Thoracic aorta (tissue), 2 donors: ENCODE measurements at places on chromosomes 12 and 14. TPM values are rescaled to one million over a fixed set of nuclear protein-coding genes. Genes with fewer than 3 reads are reported as not detected.

- H3K4me1 ChIP-seq: no peaks in the 10 kb centered on the region
- H3K4me3 ChIP-seq: no peak overlapping the region
- H3K27ac ChIP-seq: no peak overlapping the region
- no peak for DNase-seq
Observed at GRCh38 chr12:57576613-57577160, 14.3 kb upstream of the PIP4K2C start.

GRCh38 chr12:7319930-7320329 is 16.1 kb downstream of the ACSM4 start:
- no peak overlapping the region for H3K27ac ChIP-seq
- no peak for DNase-seq
- no peaks in the 10 kb centered on the region for H3K36me3 ChIP-seq
- no peaks in the 10 kb centered on the region for H3K4me1 ChIP-seq

- H3K4me3 ChIP-seq: peak overlapping the region; percentile 99
- no peak for DNase-seq
- peaks cover 23% of the 10 kb centered on the region for H3K36me3 ChIP-seq
- H3K27me3 ChIP-seq: no peaks in the 10 kb centered on the region
Observed at GRCh38 chr14:21023817-21024584, 860 bp downstream of the NDRG2 start.

The AMIGO2 gene
- total RNA-seq: 32.1 TPM

DNA sequence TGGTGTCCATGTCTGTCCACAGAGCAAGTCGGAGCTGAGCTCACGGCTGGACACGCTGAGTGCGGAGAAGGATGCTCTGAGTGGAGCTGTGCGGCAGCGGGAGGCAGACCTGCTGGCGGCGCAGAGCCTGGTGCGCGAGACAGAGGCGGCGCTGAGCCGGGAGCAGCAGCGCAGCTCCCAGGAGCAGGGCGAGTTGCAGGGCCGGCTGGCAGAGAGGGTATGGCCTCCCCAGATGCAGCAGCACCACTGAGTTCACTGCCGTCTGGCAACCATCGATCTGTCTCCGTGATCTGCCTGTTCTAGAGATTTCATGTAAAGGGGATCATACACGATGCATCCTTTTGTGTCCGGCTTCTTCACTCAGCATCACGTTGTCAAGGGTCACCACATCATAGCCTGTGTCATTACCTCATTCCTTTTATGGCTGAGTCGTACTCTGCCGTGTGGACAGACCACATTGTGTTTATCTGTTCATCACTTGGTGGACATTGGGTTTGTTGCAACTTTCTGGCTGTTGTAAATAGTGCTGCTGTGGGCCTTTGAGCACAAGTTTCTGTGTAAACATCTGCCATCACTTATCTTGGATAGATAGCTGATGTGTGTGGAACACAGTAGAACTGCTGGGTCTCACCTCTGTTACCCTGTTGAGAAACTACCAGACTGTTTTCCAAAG is 21.9 kb downstream of the HIP1R start:
- no peak for DNase-seq
- no peak overlapping the region for H3K4me3 ChIP-seq
- no peak overlapping the region for H3K27ac ChIP-seq
- no peaks in the 10 kb centered on the region for H3K27me3 ChIP-seq
- peaks cover 61% of the 10 kb centered on the region for H3K36me3 ChIP-seq

DNA sequence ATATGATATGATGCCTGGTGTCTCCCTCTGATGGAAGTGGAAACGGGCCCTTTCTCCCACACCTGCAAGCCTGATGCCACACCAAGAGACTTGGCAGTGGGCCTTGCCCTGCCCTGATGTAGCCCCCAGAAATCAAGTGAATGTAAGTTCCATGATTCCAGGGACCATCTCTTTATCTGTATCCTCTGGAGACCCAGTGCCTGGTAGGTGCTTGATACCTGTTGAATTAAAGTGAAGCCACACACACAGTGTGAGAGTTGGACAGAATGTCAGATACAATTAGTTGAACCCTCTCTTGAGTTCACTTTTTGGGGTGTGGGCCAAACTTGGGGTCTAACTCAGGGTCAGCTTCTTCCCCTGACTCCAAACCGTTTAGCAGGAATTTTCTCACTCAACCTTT is 4.8 kb upstream of the RAB35 start:
- H3K36me3 ChIP-seq: no peaks in the 10 kb centered on the region
- H3K27ac ChIP-seq: no peak overlapping the region
- no peak for DNase-seq
- no peak overlapping the region for H3K4me3 ChIP-seq
- no peaks in the 10 kb centered on the region for H3K27me3 ChIP-seq

GRCh38 chr12:74412606-74413230 is 124.9 kb upstream of the ATXN7L3B start:
- no peak for DNase-seq
- no peaks in the 10 kb centered on the region for H3K36me3 ChIP-seq
- H3K4me1 ChIP-seq: no peaks in the 10 kb centered on the region
- no peak overlapping the region for H3K27ac ChIP-seq

GRCh38 chr12:77133566-77133965 is 68.2 kb upstream of the E2F7 start:
- DNase-seq: no peak
- no peaks in the 10 kb centered on the region for H3K36me3 ChIP-seq
- H3K4me1 ChIP-seq: no peaks in the 10 kb centered on the region

DNA sequence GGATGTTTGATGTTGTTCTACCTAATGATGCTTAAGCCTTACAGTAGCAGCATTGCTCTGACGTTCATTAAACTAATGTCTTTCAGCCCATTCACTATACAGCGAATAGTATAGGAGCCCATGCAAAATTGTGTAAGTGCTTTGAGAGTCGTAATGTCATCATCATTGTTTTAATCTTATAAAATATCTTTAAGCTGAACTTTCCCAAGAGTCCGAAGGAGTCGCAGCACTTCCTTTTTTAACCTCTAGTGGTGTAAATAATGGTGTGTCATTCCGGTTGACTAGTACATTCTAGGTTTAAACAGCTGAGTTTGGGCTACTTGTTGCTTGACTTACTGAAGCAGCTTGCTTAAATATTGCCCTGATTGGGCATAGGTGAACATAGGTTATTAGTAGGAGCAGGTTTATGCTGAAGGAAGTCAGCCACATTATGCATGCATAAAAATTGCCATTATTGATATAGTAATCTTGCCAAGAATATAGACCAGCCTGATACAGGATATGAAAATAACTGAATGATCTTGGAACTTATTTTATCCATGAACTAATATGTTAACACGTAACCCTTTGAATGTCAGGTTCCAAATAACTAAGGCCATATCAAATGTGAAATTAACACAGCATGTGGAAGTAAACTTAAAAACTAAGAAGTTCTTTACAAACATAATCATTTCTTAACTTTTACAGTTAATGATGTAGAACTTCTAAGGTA is 2.6 kb downstream of the WNK1 start:
- peak overlapping the region; percentile 89 for H3K4me3 ChIP-seq
- no peaks in the 10 kb centered on the region for H3K36me3 ChIP-seq
- H3K27ac ChIP-seq: no peak overlapping the region
- H3K27me3 ChIP-seq: no peaks in the 10 kb centered on the region

The EXOC3L4 gene
- total RNA-seq: not detected

DNA sequence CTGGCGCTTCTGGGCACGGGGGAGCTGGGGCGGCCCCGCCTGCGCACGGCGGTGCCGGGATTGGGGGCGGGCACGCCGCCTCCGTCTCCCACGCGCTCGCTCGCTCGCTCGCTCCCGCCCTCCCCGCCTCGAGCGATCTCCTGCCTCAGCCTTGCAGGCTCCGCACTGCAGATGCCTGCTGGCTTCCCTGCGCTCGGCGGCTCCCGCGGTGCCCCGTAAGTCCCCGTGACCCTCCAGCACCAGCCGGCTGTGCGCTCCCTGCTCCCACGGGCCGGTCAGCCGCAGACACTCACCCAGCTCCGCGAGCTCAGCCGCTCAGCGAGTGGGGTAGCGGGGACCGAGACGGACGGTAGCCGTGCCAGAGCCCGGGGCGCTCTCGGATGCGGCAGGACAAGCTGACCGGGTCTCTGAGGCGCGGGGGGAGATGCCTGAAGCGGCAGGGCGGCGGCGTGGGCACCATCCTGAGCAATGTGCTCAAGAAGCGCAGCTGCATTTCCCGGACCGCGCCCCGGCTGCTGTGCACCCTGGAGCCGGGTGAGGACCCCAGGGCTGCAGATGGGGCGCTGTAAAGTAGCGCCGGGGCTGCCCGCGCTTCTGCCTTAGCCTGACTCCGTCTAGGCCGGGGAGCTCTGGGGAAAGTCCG is at the start of gene TBC1D30:
TBC1D30 (plus strand) TSS at position 148 of the 643 bp plus-strand sequence; CDS start at position 381, 233 bp downstream.
- peaks cover 24% of the 10 kb centered on the region for H3K4me1 ChIP-seq
- H3K27ac ChIP-seq: no peak within 1 kb of the TSS
- peaks cover 9% of the 10 kb centered on the region for H3K27me3 ChIP-seq
- DNase-seq: no peak

The NPAS3 gene
- 1.1 TPM for total RNA-seq

DNA sequence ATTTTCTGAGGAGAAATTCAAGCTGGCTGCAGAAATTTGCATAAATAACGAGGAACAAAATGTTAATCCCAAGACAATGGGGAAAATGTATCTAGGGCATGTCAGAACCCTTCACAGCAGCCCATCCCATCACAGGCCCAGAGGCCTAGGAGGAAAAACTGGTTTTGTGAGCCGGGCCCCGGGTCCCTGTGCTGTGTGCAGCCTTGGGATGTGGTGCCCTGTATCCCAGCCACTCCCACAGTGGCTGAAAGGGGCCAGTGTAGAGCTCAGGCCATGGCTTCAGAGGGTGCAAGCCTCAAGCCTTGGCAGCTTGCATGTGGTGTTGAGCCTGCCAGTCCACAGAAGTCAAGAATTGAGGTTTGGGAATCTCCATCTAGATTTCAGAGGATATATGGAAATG is 57.7 kb downstream of the NPAS3 start:
- H3K4me1 ChIP-seq: no peaks in the 10 kb centered on the region
- no peaks in the 10 kb centered on the region for H3K27me3 ChIP-seq
- H3K27ac ChIP-seq: no peak overlapping the region

DNA sequence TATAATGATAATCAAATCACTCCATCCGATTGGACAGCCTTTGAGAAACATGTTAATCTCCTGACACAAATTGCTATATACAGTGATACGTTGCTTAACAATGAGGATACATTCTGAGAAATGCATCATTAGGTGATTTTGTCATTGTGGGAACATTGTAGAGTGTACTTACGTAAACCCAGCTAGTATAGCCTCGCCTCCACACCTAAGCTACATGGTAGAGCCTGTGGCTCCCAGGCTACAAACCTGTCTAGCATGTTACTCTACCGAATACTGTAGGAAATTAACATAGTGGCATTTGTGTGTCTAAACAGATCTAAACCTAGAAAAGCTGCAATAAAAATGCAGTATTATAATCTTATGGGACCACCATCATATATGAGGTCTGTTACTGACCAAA is 128.6 kb upstream of the PWP1 start:
- no peak for DNase-seq
- no peak overlapping the region for H3K4me3 ChIP-seq
- H3K27ac ChIP-seq: no peak overlapping the region

DNA sequence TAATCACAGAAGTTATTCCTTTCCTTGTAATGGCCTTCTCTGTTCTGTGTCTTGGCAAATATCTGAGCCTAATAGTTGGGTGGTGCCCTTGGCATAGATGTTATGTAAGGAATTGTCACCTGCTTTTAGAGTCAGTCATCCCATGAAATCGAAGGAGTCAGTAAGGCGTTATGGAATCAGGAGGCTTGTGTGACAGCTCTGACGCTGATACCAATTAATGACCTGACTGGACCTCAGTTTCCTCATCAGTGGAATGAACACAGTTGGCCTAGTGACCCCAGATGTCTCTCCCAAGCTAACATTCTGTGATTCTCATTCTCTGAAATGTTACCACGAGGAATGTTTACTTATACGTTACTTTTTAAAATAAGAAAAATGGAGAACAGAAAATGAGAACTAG is 32.1 kb downstream of the TXNRD1 start:
- no peak overlapping the region for H3K4me3 ChIP-seq
- H3K4me1 ChIP-seq: no peaks in the 10 kb centered on the region
- no peak for DNase-seq
- no peak overlapping the region for H3K27ac ChIP-seq

DNA sequence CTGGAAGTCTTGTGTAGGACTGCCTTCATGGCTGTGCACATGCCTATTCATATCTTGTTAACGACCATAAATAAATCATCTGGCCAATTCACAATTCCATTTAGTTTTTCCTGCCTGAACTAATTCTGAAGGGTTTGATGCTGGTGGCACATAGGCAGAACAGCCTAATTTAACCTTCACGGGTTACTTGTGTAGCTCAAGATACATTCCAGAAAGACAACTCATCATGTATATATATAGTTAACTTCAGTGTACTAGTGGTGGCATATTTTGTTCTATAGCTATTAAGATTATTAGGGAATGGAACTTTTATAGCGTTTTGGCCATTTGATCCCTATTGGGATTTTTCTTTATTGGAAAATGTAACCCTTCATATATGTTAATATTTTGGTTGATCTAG is 31.4 kb downstream of the CFAP54 start:
- H3K27ac ChIP-seq: no peak overlapping the region
- DNase-seq: no peak
- no peaks in the 10 kb centered on the region for H3K36me3 ChIP-seq
- no peak overlapping the region for H3K4me3 ChIP-seq

DNA sequence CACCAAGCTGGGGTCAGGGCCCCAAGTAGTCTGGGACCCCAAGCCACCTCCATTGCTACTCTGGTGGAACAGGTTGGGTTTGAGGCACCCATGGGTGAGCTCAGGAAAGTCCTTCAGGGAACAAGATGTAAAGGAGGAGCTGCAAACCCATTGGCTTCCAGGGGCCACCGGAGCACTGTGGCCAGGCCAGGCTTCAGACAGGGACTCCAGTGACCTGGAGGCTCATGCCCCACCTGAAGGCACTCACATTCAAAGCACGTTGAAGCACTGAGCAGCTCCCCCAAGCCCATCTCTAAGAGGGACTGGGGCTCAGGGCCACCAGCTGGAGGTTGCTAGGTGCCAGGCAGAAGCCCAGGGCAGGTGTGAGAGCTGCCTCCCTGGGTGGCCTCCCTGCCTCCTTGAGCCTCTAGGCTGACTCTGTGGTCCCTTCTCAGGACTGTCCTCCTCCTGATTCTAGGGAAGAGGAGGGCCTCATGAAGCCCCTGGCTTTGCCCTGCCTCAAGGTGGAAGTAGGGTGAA is 49.1 kb downstream of the FAM222A start:
- no peaks in the 10 kb centered on the region for H3K27me3 ChIP-seq
- H3K27ac ChIP-seq: no peak overlapping the region
- no peak overlapping the region for H3K4me3 ChIP-seq
- DNase-seq: no peak

GRCh38 chr12:110256780-110257431 is 24.1 kb upstream of the ATP2A2 start:
- no peaks in the 10 kb centered on the region for H3K36me3 ChIP-seq
- no peak overlapping the region for H3K4me3 ChIP-seq
- H3K4me1 ChIP-seq: peaks cover 35% of the 10 kb centered on the region
- no peaks in the 10 kb centered on the region for H3K27me3 ChIP-seq
- peak overlapping the region; percentile 34 for H3K27ac ChIP-seq

The RTN1 gene
- 66.5 TPM for total RNA-seq
